ENCODE measurements at places on chromosomes 6 and 20.

- DNase-seq: no peak
Observed at GRCh38 chr20:62653373-62653772, 11.1 kb downstream of the SLCO4A1 start.

GRCh38 chr20:2032168-2032567, 38.3 kb upstream of the PDYN start:
- no peak for DNase-seq

DNA sequence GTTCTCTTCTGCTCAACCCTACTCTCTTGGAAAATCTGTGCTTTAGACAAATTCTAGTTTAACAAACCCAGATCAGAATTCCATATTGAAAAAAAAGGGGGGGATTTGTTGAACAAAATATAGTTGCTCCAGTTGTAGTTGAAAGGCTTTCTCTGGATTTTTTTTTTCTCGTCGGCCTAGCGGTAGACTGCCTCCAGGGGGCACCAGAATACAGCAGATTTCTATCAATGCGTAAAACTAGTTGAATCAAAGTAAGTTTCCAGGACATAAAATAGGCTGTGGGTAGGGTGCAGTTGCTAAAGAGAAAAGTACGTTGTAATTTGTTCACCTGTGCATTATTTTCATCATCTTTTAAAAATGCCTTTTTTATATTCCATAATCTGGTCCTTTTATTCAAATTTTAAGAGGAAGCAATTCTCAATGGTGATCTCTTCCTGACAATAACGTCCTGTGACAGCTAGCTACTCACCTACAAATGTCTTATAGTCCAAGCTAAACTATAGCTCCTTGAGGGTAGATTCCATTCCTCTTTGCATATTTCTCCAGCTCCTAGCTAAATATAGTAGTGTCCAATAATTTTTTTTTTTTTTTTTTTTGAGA, 105.4 kb downstream of the PERP start:
- DNase-seq: peak; percentile 66

DNA sequence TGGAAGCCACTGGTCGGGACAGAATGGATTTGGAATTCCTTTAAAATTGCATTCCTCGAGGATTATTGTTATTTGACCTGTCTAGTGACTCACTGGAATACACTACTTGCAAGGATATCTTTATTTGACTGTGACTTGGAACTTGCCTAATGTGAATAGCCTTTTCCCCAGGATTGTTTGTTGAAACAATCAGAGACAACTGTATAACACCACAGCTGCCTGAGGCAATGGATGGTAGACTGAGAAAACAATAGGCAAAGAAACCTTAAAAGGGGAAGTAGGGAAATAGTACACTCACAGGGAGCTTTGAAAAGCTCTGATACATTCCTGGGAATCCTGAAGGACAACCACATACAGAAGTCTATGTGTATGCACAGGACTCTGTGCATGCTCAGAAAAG, 465.3 kb downstream of the BMP2 start:
- no peak for DNase-seq

GRCh38 chr6:46628976-46629375, 23.6 kb downstream of the CYP39A1 start:
- DNase-seq: no peak

DNA sequence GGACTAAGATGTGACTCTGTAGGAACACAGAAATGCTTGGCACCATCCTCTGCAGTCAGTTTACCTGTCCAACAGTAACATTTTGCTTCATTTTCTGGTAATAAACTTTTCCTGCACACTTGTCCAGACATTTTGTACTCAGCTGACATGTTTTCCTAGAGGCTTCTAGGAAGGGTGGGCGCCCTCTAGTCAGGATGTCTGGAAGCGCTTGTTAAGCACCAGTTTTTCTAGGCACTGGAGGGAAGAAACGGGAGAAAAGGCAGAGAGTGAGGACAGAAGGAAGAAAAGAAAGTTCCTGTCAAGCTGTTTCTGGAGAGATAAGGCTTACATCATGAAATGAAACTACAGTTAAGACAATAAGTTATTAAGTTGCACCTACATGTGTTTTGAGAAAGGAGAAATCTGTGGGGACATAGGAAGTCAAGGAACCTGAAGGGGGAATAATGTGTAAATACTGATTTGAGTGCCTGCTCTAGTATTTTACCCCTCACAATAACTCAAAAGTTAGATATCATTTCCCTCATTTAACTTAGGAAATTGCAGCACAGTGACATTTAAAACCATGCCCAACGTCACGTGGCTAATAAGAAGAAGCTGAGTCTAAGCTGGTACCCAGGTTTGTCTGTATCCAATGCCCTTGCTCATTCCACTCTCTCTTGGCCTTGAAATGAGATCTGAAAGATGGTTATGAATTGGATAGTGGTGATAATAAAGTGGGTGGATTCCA, 42.7 kb upstream of the TNFRSF21 start:
- DNase-seq: peak; percentile 10

GRCh38 chr6:7588506-7588905, 1.5 kb upstream of the SNRNP48 start:
- DNase-seq: no peak

DNA sequence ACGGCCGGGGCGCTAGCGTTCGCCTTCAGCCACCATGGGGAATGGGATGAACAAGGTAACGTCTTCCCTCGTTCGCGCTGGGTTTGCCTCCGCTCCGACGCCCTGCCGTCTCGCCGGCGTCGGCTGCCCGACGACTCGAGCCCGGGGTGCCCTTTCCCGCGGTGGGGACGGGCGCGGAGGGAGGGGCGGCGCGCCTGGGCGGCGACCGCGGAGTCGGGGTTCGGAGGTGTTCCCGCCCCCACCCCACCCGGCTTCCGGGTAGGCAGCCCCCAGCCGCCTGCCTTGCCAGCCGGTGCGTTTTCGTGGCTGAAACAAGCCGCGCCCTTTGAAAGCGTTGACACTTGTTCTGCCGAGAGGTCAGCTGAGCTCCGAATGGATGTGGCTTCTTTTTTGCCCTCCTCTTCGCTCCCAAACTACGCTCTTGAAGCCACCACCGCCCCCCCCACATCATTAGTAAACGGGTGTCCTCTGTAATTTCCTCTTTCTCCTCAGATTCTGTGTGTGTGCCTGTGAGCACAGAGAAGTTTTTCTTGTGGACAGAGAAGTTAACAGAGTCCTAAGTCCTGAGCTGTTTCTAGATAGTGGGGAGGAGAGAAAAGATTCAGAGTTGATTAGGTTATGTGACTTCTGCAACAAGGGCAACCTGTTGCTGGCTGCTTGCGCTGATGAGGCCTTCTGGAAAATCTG, 362 bp downstream of the DUSP22 start:
- no peak for DNase-seq

DNA sequence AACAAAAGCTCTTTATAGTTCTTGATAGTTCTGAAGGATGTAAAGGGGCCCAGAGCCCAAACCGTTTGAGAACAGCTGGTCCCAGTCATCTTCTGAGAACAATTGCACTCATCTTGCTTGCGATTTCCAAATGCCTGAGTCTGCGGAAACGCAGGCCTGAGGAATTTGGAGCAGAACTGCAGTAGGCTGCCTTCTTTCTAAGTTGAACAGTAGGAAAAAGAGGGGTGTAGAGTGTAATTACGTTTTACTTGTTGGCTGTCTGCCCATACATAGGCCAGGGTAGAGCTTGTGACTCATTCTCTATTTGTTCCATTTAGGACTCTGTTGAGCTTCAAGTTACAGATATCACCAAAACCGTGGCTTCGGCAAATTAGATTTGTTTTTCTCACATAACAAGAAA, 42.0 kb upstream of the KIF16B start:
- DNase-seq: peak; percentile 26

DNA sequence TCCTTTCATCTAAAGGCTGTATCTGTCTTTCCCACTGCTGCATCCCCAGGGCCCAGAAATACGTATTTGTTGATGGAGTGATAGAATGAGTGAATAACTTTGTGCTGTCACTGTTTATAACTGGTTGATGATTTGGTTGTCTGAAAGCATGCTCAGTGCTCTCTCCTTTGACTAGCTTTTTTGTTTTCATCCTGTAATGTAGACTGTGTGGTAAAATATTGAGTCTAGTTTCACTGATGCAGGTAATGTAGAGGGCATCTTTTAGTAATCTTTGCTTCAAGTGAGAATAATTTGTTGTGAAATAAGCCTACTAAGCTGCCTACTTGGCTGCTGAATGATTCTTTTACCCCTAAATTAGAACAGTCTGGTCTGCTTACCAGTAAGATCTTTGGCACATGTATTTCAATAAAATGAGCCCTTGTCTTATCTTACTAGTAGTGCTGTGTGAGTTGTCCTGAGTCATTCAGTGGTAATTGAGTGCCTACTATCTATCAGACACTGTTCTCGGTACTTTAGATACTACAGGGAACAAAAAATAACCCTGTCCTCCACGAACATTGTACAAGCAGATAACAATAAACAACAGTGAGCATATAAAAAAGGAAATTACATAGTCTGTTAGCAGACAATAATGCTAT, 39.9 kb downstream of the MAPK14 start:
- DNase-seq: no peak

GRCh38 chr6:127186889-127187288, 68.4 kb downstream of the RSPO3 start:
- peak; percentile 10 for DNase-seq

GRCh38 chr6:72657407-72658197, 35.7 kb downstream of the KCNQ5 start:
- no peak for DNase-seq

DNA sequence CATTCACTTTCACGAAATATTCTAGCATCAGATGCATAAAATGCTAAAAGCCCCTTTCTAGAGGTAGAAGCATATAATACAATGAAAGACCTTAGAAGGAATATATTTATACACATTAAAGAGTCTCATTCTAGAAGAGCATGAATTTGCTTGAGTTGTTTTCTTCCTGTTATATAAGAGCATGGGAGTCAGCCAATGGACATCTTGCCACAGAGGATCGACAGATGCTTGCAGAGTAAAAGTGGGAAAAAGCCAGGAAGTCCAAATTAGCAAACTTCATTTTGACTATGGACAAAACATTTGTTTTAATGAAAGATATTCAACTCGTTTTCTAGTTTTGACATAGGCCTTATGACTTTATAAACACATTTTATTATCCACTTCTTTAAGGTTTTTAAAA, 44.2 kb upstream of the RIPPLY2 start:
- DNase-seq: peak; percentile 14

DNA sequence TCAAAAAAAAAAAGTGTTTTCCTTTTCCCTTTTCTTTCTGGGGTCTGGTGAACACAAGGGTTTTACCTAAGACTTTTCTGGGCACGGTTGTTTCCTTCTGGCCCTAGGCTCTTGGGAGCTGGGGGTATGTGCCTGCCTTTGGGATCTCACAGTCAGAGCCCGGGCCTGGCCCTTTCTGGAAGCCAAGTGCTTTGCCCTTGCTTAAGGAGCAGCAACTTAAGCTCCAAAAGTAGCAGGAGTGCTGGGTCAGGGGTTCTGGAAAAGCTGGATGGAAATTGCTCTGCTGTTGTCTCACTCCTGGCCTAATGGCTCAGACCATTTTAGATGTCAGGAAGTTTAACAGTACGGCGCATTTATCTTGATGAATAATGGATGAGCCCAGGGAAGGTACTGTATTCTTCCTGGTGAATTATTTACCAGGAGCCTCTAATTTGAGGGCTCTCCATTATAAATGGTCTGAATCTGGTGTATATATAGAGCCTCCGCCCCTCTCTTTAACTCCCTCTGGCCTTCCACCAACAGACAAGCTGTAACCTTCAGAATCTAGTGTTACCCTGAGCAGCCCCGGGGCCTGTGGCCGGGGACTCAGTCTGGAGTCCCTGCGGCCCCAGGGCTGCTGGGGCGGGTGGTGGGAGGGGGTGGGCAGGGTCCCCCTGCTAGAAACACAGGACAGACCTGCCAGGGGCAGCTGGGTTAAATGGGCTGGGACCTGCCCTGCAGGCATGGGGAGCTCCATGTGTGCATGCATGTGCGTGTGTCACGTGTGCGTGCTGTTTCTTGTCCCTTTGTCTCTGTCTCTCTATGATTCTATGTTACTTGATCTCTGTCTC, 37.5 kb downstream of the PTK7 start:
- no peak for DNase-seq

GRCh38 chr20:23645575-23645974, 7.8 kb upstream of the CST3 start:
- DNase-seq: no peak

DNA sequence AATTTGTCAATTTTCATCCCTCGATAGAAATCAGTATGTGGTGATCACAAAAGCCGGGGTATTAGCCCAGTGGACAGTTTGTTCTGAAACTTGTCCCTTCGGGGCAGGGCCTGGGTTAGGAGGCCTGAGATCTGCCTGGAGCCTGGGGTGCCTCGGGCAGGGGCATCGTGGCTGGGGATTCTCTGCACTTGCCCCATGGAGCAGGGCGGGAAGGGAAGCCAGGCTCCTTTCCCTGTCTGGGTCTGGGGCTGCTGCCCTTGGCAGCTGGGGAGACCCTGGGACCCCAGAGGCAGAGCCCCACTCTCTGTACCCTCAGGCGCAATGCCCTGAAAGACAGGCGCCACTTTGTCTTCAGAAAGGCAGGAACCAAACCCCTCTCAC, 27.4 kb downstream of the NTSR1 start:
- DNase-seq: no peak

- no peak for DNase-seq
Observed at GRCh38 chr6:131492932-131493573, 80.0 kb upstream of the ARG1 start.

DNA sequence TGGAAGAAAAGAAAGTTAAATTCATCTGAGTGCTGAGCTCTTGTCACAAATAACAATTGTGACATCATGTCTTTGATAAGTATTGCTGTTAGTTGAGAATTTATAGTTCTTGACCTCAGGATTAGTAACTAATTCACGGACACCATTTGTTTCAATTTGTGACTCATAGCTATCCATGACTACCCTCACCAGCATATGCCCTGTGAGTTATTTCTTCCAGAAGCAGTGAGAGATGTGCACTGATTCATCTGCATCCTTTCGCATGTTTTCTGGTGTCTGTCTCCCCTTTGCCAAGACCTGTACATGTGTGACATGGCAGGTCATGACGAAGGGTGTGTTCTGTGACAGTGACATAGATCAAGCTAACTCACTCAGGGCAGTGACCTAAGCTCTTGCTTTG, 86.9 kb downstream of the SOBP start:
- no peak for DNase-seq

DNA sequence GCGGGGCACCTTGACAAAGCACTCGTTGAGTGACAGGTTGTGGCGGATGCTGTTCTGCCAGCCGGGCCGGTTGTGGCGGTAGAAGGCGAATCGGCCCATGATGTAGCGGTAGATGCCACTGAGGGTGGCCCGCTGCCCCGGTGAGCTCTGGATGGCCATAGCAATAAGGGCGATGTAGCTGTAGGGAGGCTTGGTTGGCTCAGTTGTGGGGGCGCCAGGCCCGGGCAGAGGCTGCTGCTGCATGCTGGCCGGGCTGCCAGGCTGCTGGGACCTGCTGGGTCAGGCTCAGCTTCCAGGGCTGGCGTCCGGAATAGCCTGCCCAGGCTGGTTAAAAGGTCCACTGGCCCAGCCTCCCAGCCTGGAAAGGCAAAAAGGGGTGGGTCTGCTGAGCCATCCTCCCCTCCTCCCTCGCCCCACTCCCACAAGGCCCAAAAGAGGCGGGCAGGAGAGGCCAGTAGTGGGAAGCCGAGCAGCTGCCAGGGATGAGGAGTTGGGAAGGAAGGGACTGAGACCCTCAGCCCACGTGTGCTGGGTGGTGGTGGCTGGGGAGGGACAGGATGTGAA, at the start of gene FOXS1:
Gene FOXS1 (minus strand): TSS at position 305 of the 564 bp plus-strand sequence. CDS start 62 bp downstream, at position 243.
- DNase-seq: no peak

- DNase-seq: no peak
Observed at GRCh38 chr6:160398674-160399271, 50.6 kb downstream of the SLC22A3 start.
